Mucosa of descending colon (tissue), 3 donors: ENCODE measurements at places on chromosomes 3 and 15.

- DNase-seq: no peak
These were observed 11.2 kb upstream of the TGM5 start for GRCh38 chr15:43277901-43278300.

GRCh38 chr3:52779011-52779836, 1.8 kb downstream of the ITIH1 start:
- DNase-seq: no peak

GRCh38 chr3:120516136-120516535, 65.3 kb upstream of the FSTL1 start:
- no peak for DNase-seq

DNA sequence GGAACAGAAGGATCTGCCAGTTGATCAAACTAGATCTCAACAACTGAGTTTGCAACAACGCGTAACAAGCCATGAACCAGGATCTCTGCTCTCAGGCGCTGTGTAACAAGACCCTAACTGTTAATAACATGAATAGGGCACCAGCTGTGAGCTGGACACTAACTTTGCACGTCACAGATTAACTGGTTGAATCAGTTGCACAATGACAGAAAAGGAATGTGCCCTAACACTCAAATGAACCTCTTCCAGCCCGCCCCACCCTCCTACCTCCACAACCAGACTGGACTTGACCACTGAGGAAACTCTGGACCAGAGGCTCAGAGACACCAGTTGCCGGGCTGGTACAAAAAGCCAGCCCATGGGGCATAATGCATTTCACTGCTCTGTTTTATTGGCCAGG, 34.3 kb downstream of the MCF2L2 start:
- DNase-seq: no peak

- no peak for DNase-seq
These were observed 149.6 kb upstream of the RGMA start for GRCh38 chr15:93238641-93239040.

GRCh38 chr3:45760878-45761711, 35.2 kb downstream of the SLC6A20 start:
- peak; percentile 57 for DNase-seq

GRCh38 chr15:48451736-48452135, 120.5 kb downstream of the DUT start:
- DNase-seq: no peak

DNA sequence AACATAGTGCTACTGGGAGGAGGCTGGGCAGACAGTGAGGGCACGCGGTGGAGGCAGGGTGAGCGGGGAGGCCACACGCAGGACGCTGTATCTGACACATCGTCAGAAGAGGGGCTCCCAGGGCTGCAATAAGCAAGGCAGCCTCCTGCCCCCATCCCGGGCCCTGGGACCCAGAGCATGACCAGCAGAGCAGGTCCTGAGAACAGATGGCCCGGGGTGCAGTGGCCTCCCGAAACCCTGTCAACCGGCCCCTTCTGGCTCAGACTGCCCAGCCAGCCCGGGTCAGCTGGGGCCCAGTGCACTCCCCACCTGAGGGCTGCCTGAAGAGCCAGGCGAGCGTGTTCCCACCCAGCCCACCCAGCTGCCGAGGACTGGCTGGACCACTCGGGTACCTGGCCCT, 37.4 kb downstream of the DNAJB8 start:
- DNase-seq: no peak

- DNase-seq: no peak
These were observed 120.2 kb downstream of the EPHA3 start for GRCh38 chr3:89227634-89228033.

DNA sequence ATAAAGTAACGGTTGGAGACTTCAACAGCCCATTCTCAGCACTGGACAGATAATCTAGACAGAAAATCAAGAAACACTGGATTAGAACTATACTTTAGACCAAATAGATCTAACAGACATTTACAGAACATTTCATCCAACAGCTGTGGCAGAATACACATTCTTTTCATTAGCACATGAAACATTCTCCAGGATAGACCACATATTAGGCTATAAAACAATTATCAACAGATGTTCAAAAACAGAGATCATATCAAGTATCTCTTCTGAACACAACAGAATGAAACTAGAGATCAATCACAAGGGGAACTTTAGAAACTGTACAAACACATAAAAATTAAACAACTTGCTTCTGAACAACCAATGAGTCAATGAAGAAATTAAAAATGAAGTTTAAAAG, 133.3 kb downstream of the ADAM10 start:
- DNase-seq: no peak

DNA sequence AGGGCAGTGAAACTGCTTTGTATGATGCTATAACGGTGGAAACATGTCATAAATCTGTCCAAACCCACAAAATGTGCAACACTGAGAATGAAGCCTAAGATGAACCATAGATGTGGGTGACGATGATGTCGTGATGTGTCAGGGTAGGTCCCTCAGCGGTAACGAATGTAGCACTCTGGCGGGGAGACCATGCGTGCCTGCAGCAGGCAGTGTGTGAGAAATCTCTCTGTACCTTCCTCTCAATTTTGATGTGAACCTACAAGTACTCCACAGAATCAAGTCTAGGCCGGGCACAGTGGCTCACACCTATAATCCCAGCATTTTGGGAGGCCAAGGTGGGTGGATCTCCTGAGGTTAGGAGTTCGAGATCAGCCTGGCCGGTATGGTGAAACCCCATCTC, 268.2 kb upstream of the LYSMD4 start:
- DNase-seq: no peak

GRCh38 chr3:195699388-195699771, 21.4 kb upstream of the MUC20 start:
- DNase-seq: no peak

DNA sequence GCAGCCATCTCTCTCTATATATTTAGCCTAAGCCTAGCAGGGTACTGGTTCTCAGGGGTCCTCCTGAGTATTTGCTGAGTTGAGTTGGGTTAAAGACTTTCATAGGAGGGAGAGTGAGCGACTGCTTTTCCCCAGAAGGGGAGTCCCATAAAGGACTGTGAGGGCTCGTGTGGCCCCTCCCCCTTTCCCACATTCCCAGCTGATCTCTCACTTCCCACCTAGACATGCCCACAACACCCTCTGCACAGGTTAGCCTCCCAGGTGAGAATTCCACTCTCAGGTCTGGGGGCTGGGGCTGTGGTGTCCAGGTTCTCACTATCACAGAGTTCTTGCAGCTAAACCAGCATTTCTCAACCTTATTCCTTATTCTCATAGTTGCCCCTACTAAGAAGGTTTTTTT, 15.8 kb downstream of the EPHB1 start:
- no peak for DNase-seq

GRCh38 chr3:185176750-185177359, 24.0 kb upstream of the C3orf70 start:
- DNase-seq: no peak

DNA sequence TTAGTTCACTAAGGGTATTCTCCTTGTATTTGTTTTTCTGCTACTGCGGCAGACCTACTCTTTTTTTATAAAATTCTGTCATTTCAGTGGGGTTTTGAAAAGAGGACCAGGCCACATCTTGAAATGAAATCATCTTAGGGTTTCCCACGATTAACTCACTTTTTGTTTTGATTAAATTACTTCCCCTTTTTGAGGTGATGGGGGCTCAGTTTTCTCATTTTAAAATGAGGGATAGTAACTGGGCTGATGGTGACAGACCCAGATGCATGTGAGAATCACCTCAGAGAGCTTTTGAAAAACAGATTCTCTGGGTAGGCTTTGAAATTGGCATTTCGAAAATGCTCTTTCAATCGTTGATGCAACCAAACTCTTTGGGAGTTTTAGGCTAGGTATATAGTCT, 24.2 kb downstream of the UBE2Q2 start:
- no peak for DNase-seq

GRCh38 chr3:41629986-41630385, 331.9 kb downstream of the ULK4 start:
- DNase-seq: no peak

- no peak for DNase-seq
These were observed 37.8 kb downstream of the SLC27A2 start for GRCh38 chr15:50219820-50220219.

DNA sequence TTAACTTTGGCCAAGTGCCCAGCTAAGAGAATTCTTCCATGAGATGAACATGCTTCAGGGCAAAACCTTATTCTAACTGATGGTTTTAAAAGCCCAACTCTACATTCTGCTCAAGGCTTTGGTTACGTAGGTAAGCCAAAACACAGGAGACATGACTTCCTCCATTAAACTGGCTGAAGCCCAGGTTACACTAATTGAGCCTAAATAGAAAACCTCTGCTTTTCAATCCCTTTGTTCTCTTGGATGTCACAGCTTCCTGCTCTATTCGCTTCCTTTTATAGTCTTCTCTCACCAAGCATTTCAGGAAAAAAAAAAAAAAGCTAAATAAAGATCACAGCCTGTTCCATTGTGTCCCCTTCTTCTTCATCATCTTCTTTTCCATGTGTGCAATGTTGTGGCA, 420.4 kb downstream of the TIGIT start:
- DNase-seq: no peak

- no peak for DNase-seq
These were observed 17.4 kb upstream of the SYNM start for GRCh38 chr15:99087405-99087943.

GRCh38 chr3:128098234-128098633, 25.4 kb downstream of the RUVBL1 start:
- DNase-seq: no peak
